Kidney (tissue), 22 donors: ENCODE measurements at places on chromosomes 2 and 18. TPM values are rescaled to one million over a fixed set of nuclear protein-coding genes. Genes with fewer than 3 reads are reported as not detected.

GRCh38 chr18:23462876-23463275 lies 9.8 kb downstream of the RIOK3 start:
- DNase-seq, result no peak

- no peak for DNase-seq
These were observed 5.6 kb downstream of the RAB12 start for GRCh38 chr18:8614875-8615274.

DNA sequence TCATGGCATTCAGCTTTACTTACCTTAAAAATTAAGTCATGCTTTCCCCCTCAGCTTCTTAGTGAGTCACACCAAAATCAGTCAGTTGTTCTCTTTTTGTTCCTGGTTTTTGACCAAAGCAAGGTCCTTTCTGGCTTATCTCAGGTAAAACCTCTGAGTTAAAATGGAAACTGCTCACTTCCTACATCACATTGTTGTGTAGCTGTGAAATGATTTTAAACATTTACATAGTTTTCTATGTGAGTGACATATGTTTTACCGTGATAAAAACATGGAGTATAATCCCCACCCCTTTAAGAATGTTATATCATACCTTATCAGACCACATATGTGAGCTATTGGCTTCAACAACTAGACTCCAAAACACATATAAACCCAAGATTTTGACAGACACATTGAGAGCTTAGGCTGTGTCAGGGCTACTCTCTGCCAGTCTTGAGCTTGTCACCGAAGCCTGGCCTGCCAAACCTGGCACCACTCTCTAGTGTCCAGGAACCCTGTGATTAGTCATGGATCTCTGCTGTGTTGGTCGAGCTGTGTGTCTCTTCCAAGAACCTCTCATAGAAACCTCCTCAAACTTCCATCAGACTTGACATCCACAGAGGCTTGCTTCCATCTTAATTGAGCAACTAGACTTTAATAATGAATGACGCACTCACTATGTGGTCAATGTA lies 294.5 kb upstream of the FBXO11 start:
- DNase-seq, result no peak

DNA sequence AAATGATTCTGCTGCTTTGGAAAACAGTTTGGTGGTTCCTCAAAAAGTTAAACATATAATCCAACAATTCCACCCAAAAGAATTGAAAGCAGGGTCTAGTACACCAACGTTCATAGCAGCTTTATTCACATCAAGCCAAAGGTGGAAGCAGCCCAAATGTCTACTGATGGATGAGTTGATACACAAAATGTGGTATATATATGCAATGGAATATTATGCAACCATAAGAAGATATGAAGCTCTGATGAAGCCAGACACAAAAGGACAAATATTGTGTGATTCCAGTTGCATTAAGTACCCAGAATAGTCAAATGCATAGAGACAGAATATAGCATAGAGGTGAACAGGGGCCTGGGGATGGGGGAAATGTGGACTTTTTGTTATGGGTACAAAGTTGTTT lies 269.3 kb downstream of the METTL4 start:
- DNase-seq, result no peak

GRCh38 chr2:60794271-60794863 lies 38.3 kb downstream of the PAPOLG start:
- no peak for DNase-seq

- peak; percentile 80 for DNase-seq
These were observed 295.4 kb downstream of the CYP26B1 start for GRCh38 chr2:71852141-71852711.

GRCh38 chr2:70019096-70019495 lies 57.7 kb upstream of the ASPRV1 start:
- no peak for DNase-seq

GRCh38 chr2:200211643-200212042 lies 94.8 kb upstream of the SPATS2L start:
- DNase-seq, result no peak

- no peak for DNase-seq
These were observed 9.2 kb upstream of the CDKL4 start for GRCh38 chr2:39252888-39253518.

FSIP2 gene
- polyA plus RNA-seq, result 0.22 TPM

GLI2 gene
- polyA plus RNA-seq, result 0.32 TPM

C2orf15 gene
- polyA plus RNA-seq, result 6.6 TPM

FABP1 gene
- 1,596 TPM for polyA plus RNA-seq
